Activated CD4-positive, alpha-beta T cell treated with anti-CD3 and anti-CD28 coated beads for 4 hours (primary cell): ENCODE measurements at places on chromosomes 1 and 21.

- DNase-seq = no peak
Measured at GRCh38 chr1:14292520-14292919, 306.0 kb upstream of the KAZN start.

DNA sequence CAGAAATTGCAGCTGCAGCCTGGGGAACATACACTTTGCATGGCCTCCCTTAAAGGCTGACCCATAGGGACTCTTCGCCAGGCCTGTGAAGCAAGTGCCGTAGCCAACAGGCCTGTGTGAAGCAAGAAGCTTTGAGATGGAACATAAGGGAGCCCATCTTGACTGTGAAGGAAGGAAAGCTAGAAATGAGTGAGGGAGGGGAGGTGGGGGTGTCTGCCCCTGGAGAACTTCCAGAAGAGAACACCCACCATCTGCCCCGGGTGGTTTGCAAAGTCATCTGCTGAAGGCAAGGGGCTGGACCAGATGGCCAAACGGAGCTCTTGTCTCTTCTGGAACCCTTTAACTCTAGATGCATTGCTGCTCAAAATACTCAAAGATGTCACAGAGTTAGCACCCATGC lies 103.3 kb upstream of the GRIK3 start:
- no peak for DNase-seq

GRCh38 chr1:98388441-98388840 lies 273.1 kb upstream of the SNX7 start:
- DNase-seq = no peak

DNA sequence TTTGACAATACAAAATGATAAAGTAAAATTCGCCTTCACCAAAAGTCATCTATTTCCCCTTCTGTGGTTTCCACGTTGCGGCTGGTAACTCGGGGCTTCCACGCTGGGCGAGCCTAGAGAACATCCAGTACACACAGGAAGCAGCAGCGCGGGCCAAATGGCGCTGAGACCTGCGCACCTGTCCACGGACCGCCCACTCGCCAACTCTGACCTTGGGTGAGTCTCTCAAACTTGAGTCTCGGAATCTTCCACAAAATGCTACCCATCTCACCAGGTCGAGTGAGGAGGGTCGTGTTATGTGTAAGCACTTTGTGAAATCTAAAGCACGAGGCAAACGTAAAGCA lies 820 bp upstream of the TTF2 start:
- peak; percentile 63 for DNase-seq

DNA sequence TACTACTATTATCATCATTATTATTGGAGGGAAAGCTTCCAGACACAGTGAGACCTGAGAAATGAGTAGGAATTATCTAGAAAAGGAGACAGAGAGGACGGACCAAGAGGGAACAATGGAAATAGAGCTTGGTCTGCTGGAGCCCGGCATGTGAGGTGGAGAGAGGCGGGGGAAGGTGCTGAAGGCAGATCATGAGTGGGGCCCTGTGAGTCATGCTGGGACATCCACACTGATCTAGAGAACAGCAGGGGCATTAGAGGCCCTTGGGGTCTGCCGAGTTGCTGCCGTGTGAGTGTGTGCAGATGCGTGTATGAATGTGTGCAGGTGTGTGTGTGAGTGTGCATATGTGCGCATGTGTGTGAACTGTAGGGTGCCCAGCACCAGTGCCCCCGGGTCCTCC lies 65.7 kb downstream of the TMCO4 start:
- no peak for DNase-seq

- DNase-seq = no peak
Measured at GRCh38 chr1:246528933-246529731, 22.1 kb upstream of the SMYD3 start.

- DNase-seq = no peak
Measured at GRCh38 chr1:64842224-64842623, 97.3 kb downstream of the RAVER2 start.

DNA sequence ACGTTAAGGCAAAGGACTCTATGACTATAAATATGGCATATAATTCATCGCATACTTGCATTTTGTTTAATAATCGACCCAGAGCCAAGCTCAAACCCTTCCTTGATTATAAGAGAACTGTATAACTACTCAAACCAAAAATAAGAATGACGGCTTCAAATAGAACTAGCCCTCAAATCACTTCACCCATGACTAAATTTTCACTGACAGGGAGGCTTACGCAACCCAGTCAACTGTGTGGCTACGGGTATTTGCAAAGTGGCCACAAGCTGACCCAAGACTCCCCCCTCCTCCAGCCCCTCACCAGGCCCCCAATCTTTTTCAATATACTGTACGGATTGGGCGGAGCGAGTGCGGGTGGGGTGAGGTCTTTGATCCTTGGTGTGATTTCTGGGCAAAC lies 268.3 kb downstream of the ASTN1 start:
- no peak for DNase-seq

- no peak for DNase-seq
Measured at GRCh38 chr1:72845981-72846380, 563.6 kb upstream of the NEGR1 start.

- no peak for DNase-seq
Measured at GRCh38 chr1:223763881-223764280, 51.5 kb downstream of the CAPN2 start.

GRCh38 chr1:113456967-113457366 lies 66.7 kb downstream of the MAGI3 start:
- DNase-seq = no peak

GRCh38 chr21:41597227-41597626 lies 89.3 kb upstream of the TMPRSS2 start:
- no peak for DNase-seq

- DNase-seq = no peak
Measured at GRCh38 chr1:201395936-201396335, 3.2 kb downstream of the LAD1 start.

DNA sequence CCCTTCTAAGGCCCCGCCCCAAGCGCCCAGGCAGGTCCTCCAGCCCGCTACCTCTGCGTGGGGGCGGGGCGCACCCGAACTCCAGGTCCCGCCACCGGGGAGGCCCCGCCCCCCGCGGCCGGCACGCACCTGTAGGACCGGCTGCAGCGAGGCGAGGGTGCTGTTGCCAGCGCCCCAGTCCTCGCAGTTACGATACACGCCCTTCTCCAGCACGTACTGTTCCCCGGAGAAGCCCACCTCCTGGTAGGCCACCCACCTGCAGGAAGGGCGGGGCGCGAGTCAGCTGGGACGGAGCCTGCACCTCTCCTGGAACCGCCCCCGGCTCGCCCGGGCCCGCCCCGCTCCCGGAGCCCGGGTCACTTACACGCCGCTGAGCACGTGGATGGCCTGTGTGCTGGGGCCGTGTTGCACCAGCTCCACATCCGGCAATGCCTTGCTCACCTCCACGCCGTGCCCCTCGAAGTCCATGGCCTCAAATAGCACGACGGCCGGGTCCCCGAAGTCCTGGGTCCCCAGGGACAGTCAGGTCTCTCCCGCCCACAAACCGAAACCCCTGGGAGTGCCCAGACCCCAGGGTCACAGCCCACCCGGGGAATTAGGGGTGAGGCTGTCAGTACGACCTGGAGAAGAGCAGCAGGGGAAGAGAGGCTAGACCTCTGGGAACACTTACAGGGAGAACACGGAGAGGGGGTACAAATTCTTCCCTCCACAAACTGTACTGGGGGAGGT lies 17.3 kb downstream of the CRYBG2 start:
- DNase-seq = peak; percentile 87

DNA sequence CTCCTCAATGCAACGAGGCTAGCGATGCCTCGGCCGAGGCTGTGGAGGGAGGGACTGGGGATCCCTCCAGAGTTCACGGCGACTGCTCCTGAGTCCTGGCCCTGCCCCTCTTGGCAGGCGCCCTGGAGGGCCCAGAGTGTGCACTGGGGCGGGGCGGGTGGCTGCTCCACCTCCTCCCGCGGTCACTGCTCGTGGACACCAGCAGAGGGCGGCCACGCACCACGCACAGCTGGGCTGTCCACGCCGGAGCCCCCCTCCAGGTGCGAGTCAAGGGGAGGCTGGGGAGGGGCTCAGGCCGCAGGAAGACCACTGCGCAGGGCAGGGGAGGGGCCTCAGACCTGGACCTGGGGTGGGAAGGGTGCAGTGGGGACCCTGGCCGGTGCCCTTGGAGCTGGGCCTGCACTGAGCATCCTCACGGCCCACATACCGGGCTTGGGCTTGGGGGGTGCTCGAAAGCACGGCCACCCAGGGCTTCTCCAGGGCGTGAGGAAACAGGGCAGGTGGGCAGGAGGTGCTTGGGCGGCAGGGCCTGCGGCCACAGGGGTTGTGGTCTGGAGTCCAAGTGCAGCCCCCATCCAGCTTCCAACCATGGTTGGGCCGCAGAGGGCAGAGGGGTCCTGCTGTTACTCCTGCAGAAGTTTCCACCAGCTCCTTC lies 20.6 kb upstream of the TTC34 start:
- peak; percentile 40 for DNase-seq

DNA sequence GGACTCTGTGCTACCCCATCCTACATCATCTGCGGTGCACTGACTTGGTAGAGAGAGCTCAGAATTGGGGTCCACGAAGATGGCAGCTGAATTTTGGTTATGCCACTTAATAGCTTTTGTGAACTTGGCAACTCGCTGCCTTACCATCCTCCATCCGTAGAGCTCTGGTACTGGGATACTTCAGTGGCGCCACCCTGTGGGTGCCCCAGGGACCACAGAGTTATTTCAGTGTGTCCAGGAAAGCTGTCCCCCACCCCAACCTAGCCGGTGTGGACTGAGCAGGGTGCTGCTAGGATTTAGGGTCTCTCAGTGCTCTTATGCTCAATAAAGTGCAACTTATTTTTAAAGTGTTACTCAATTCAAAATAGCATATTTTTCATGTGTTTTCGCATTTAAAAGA lies 9.0 kb upstream of the USF1 start:
- DNase-seq = no peak

DNA sequence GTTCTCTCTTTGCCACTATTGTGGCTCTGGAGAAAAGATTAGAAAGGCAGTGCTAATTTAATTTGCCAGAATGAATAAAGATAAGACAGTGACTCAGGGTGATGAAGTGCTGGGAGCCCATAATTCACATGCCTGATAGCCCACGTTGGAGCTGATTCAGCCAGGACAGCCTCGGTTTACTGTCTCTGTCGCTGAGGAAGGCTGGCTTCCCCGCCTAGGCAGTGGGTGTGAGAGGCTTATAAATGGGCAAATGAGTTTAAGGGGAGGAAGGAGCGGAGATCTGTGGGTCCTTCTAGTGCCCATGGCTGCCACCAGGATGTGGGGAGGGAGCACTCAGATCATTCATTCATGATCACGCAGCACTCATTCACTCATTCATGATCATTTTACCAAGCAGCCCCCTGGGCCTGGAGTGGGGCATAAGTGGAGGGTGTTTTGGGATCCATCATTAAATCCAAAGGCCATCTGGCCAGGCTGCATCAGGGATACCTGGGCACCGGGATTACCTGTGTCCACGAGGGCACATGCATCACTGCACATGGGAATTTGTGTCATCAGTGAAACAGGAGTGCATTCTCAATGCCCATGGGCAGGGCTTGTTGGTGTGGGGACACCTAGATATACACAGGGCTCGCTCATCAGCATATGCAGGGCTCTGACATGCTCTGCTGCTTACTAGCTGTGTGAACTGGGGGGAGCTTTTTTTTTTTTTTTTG lies 315.4 kb downstream of the MATN1 start:
- DNase-seq = no peak

- no peak for DNase-seq
Measured at GRCh38 chr1:81834268-81834667, 33.5 kb downstream of the ADGRL2 start.

GRCh38 chr1:206693029-206693428 lies 8.3 kb downstream of the MAPKAPK2 start:
- DNase-seq = no peak

DNA sequence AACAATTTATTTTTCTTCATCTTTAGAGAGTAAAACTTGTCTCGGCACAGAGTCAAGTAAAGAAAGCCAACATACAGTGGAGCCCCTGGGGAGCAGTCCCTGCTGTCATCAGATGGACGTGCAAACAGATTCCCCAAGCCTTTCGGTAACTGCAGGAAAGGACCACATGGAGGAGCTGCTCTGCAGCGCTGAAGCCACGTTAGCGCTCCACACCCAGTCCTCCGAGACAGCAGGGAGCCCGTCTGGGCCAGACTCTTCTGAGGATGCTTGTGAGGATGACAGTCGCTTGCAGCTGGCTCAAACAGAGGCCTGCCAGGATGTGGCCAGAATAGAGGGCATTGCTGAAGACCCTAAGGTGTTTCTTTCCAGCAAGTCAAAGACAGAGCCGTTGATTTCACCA lies 77.1 kb upstream of the SCCPDH start:
- DNase-seq = no peak

DNA sequence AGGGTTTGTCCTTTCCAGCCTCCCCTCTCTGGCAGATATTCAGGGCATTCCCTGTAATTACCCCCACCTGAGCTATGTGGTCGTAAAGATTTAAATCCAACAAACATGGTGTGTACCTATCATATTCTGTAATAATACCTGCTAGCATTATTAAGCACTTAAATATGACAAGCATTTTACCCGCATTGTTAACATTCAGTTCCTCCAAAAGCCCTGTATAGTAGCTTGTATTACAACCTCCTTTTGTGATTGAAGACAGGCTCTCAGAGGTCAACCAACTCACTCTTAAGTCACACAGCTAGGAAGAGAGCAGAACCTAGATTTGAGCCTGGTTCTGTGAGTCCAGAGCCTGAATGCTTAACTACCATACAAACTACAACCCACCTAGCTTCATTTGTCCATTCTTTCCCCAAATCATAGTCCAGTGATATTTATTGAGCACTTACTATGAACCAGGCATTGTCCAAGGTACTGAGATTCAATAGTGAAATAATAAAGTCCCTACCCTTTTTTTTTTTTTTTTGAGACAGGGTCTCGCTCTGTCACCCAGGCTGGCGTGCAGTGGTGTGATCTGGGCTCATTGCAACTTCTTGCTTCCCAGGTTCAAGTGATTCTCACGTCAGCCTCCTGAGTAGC lies 13.8 kb upstream of the KDM4A start:
- no peak for DNase-seq
